Right lobe of liver (tissue), 6 donors: ENCODE measurements at places on chromosomes 4 and X. TPM values are rescaled to one million over a fixed set of nuclear protein-coding genes. Genes with fewer than 3 reads are reported as not detected.

DNA sequence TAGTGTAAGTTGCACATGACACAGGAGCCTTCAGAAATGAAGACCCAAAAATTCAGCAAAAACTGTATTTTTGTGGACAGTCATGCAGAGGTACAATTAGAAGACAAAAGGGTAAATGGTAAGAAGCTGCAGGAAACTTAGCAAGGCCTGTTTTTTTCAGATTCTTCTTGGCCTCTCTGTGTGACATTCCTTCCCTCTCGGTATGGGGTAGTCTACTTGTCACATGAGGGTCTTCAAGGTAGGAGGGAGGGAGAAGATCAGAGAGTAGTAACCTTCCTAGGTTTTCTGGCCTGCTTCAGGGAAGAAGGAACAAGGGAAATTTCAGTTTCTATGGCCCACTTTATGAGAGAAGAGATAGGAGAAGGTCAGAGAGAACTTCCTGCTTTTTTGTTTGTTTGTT is 230.4 kb upstream of the PPP1R2C start:
- DNase-seq, result no peak

GRCh38 chr4:1600811-1601532 is 83.1 kb downstream of the FAM53A start:
- no peak for DNase-seq

- DNase-seq, result no peak
Measured at GRCh38 chrX:13123247-13123856, 78.9 kb upstream of the FAM9C start.

DNA sequence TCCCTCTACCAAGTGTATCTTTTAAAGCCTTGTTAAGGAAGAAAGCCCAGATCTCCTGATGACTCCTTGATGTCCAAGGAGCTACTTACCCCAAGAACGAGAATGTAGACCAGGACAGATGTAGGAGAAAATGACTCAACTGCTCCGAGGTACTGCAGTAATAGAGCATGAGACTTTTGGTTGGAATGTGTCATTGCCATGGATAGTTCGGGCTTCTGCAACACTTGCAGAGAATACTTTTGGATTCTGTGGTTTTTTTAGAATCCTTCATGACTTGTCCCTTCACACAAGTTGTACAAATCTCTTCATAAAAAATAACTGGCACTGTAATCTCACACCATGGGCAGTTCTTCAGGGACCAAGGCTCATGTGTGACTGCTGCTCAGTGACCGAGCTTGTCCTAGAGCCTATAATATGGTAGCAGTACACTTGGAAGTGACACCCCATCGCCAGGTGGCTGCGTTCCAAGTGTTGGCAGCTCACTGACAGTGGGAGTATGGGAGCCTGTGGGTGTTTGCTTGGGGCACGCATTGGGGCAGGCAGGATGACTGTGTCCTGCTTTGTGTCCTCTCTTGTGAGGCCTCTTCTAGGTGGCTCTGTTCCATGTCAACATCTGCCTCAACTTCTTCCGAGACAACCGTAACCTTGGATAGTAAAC is 87.9 kb upstream of the WDR1 start:
- DNase-seq, result no peak

- no peak for DNase-seq
Measured at GRCh38 chr4:162791226-162791625, 375.5 kb downstream of the NAF1 start.

Gene SLITRK4
- total RNA-seq, result 0.02 TPM

Gene GRPR
- total RNA-seq, result not detected

Gene RTL5
- total RNA-seq, result 2.9 TPM

Gene OGT
- 39.7 TPM for total RNA-seq

Gene SMIM10
- total RNA-seq, result 0.31 TPM

Gene ATP11C
- total RNA-seq, result 21.4 TPM
